Glomerular endothelial cell (primary cell): ENCODE measurements at places on chromosomes 3 and 15. TPM values are rescaled to one million over a fixed set of nuclear protein-coding genes. Genes with fewer than 3 reads are reported as not detected.

GRCh38 chr15:39756806-39757522 lies 25.7 kb downstream of the FSIP1 start:
- DNase-seq, result peak; percentile 62

The ACTC1 gene
- not detected in 2 replicates for total RNA-seq

The MRPL47 gene
- total RNA-seq, result 28.1 and 33.9 TPM in 2 replicates

- no peak for DNase-seq
Observed at GRCh38 chr3:76873532-76874242, 166.2 kb upstream of the ROBO2 start.

The CPN2 gene
- not detected in 2 replicates for total RNA-seq
